ENCODE measurements at places on chromosomes 5 and 9. TPM values are rescaled to one million over a fixed set of nuclear protein-coding genes. Genes with fewer than 3 reads are reported as not detected.

Gene SLC25A2
- total RNA-seq, result not detected

Gene RNF208
- total RNA-seq, result 0.82 TPM

Gene ZNF658
- total RNA-seq, result 28.5 TPM

Gene CER1
- not detected for total RNA-seq
